ENCODE measurements at places on chromosomes 11 and 22.
A peak's percentile ranks its signal among the peaks of the same experiment; 100 is the strongest.

DNA sequence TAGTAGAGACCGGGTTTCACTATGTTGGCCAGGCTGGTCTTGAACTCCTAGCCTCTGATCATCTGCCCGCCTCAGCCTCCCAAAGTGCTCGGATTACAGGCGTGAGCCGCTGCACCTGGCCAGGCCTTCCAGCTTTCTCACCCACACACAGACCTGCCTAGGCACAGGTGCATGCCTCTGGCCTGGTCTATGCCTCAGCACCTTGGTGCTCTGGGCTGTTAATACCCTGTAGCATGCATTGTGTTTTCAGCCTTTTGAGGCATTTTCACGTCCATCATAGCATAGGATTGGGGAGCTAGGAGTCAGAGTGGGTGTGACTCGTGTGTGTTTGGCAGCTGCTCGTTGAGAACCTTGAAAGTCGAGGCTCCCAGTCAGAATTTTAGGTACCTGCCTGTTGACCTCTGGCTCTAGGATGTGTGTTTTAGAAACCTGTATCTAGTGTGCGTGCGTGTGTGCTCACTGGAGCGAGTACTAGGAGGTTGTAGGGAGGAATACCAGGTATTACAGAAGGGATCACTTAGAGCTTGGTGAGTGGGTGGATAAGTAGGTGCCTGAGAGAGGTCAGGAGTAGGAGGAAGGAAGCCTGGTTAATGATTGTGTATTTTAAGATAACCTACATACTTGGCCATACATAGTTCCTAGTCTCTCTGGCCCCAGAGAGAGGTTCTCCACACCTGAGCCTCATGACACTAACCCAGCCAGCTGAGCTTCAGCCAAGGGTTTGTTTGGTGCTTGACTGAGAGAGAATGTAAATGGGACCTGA, 20.0 kb downstream of the CRKL start:
- no peak for DNase-seq

DNA sequence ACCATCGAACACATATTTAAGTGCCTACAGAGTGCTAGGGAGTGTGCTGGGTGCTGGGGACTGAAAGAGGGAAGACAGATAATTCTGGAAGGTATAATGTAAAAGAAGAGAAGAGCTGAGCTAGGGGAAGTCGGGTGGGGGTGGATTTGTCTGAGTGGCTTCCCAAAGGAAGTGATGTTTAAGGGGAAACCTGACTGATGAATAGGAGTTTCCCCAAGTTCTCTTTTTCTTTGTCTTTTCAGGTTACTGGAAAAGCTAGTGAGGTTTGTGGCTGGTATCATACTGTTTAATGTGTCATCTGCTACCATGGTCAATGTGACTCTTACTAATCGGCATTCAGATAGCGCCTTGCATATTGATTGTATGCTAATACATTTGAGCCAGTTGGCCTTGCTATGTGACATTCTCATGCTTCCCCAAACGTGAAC, 151.6 kb upstream of the MTMR2 start:
- no peak for DNase-seq

DNA sequence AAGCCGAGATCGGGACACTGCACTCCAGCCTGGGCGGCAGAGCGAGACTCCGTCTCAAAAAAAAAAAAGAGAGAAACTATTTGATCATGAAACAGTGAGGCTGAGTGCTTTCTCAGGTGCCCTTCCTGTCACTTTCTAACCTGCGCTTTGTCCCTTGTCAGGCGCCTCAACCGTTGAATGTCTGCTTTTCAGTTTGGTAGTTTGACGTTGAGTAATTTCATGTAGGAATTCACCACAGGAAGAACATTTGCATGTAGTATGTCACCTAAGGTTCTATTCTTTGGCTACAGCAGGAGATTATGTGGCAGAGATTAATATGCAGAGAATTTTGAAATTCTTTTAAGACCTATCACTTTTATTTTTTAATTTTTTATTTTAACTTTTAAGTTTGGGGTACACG, 57.2 kb downstream of the PPFIA1 start:
- no peak for DNase-seq

DNA sequence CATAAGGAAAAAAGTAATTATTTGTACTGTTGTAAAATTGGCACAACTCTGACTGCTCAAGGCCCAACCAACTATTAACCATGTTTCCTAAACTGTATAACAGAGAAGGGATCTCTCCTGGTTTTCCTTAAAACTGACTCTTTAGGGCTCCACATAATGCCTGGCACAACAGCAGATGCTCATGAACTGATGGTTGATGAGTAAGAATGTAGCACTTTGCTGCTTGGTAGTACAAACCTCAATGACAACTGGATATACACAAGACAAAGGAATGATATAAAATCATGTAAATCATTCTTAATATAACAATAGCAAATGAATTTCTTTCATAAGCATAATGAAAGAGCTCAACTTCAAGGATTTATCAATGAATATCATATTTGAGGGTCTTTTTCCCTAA, 11.7 kb downstream of the MSANTD2 start:
- DNase-seq, result no peak

GRCh38 chr11:37076866-37077265, 478.8 kb upstream of the RAG2 start:
- DNase-seq, result no peak

DNA sequence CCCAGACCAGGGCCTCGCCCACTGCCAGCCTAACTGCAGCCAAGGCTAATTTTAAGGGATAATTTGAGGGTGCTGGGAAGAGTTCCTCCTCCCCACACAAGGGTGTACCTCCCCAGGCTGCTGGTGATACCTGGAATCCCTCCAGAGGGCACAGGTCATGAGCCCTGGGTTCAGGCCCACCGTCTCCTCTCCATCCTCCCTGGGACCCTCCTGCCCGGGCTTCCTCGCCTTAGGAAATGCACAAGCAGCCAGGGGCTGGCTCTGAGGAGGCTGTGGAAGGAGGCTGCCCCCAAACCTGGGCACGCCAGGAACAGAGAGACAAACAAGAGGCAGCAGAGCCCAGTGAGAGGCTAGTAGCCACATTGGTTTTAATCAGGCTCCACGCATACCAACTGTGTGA, 16.6 kb upstream of the TSKU start:
- no peak for DNase-seq

DNA sequence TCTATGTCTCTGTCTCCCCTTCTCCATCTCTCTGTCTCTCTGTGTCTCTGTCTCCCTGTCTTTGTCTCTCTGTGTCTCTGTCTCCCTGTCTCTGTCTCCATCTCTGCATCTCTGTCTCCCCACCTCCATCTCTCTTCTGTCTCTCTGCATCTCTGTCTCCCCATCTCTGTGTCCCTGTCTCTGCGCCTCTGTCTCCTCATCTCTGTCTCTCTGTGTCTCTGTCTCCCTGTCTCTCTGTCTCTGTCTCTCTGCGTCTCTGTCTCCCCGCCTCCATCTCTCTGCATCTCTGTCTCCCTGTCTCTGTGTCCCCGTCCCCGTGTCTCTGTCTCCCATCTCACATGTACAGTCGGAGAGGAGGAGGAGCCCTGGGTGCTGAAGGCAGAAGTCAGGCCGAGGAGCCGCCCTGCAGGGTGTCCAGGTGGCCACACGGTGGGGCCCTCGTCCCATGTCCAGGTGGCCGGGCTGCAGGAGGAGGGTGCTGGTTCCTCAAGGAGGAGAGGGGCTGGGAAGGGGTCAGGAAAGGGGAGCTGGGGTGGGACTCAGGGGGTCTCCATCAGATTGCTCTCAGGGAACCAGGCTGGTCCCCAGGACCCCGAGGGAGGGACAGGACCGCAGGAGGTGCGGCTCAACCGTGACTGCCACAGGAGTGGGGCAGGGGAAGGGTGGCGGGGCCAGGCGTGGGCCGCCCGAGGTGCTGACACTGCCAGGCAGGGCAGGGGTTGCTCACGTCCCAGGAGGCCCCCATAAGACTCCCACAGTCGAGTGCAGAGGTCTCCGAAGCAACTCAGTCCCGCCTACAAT, 25.6 kb upstream of the TH start:
- DNase-seq, result peak; percentile 32

- DNase-seq, result no peak
These were observed 11.3 kb downstream of the MAML2 start for GRCh38 chr11:96331699-96332116.

DNA sequence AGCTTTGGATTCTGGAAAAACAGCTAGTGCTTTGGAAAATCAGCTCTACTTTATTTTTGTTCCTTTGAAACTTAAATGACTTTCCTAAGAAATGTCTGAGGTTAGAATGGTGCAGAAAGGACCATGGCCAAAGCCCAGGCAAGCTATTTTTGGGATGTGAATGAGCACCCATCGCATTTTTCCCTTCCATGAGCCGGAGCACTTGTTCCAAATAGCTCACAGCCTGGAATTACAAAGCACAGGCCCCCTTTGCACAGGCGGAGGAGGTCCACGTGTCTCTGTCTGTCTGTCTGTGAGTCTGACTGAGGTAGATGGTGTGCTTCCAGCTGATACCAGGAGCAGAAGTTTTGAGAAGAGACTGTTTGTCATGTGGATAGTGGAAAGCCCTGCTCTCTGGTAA, 50.7 kb downstream of the MICAL2 start:
- DNase-seq, result no peak

GRCh38 chr11:65639623-65640482, 2.0 kb downstream of the SIPA1 start:
- peak; percentile 42 for DNase-seq

DNA sequence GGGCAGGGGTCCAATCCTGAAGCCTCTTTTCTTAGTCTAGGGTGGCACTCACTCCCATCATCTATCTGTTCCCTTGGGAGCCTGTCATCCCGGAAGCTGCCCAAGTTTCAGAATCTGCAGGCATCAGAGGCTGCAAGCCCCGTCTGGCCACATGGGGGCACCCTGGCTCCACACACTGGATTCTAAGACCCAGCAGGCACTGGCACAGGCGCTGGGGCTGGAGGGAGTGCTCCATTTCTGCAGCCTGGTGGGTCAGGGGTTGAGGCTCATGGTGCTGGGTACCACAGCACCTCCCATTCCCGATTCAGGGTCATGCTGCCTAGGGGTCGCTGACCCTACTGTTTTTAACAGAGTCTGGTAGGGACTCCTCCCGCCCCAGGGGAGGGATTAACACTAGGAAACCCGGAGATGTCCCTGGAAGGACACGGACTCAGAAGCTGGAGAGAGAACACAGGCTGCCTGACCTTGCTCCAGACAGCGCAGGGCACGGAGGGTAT, 243.9 kb upstream of the SYN3 start:
- peak; percentile 7 for DNase-seq

DNA sequence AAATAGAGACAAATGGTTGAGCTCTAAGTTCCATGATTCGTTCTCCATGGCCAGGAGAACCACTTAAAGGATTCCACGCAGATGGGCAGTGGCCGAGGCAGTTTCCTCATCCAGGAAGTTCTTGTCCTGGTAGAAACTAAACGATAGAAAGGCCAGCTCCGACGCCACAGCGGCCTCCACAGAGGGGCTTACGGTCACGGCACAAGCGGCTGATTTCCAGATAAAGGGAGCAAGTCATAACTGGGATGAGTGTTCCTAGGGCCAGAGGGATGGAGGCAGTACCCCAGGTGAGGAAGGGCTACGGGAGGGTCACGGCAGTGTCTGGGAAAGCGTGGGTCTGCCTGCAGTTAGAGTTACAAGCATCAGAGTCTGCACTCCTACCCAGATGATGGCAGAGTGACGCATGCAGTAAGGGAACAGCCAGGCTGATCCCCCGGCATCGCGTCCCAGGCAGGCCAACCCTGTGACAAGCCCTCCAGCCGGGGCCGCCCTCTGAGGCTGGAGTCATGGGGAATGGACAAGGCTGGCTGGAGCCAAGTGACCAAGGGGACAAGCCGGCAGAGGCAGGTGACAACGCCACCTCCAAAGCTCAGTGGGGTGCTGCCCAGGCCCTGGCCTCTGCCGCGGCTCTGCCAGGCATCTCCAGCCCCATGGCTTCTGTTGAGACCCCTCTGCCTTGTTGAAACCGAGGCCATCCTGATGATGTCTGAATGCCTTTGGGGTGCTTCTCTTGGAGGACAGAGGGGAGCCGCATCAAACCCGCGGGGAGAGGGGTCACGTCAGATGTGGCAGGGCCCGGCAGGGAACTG, 475.1 kb downstream of the BRD1 start:
- no peak for DNase-seq

GRCh38 chr11:1303973-1304372, 5.5 kb downstream of the TOLLIP start:
- DNase-seq, result no peak

DNA sequence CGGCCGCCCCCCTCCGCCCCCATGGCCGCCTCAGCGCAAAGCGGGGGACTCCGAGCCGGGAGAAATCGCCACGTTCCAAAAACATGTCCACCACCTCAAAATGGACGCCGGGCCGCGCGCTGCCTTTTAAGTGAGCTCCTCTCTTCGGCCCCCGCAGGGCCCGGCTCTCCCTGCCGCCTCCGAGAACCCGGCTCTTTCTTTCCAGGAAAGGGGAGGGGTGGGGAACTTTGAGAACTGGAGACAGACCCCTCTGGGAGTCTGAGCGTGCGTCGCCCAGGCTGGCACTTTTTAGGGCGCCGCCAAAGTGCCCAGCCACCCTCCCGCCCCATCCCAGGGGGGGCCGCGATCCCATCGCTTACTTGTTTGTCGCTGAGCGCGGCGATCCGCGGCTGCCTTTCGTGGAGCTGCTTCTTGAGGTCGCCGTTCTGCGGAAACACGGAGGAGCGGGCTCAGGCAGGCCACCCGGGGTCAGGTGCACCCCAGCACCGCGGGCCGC, 1.6 kb downstream of the PHF21B start:
- no peak for DNase-seq

GRCh38 chr11:8360086-8360828, 96.6 kb upstream of the LMO1 start:
- DNase-seq, result no peak

DNA sequence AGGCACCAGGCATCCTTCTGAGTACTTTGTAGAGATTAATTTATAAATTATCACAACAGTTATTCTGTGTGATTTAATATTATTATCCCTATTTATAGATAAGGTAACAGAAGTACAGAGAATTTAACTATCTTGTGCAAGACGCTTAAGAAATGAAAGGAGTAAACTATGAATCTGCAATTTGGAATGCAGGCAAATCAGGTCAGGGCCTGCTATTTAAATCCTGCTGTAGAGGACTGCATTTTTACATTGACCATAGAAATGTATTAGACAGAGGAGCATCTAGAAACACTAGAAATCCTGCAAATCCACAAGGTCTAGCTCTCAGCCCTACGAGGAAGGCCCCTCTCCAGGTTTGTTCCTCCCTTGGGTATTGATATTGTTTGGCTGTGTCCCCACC, 336.2 kb downstream of the ETS1 start:
- DNase-seq, result no peak

DNA sequence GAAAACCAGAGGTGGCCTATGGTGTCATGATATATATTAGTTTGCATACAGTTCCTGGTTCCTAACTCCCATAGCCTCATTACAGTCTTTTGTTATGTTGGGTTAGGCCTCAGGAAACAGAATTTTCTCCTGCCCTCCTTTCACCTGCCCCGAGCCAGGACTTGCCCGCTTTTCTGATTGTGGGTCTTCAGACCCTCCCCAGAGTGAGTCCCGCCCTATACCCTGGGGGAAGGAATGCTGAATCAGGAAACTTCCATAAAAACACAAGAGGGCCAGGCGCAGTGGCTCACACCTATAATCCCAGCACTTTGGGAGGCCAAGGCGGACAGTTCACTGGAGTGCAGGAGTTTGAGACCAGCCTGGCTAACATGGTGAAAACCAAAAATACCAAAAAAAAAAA, 70.9 kb downstream of the SLC35F2 start:
- no peak for DNase-seq
